HuH-7.5 (cell line): ENCODE measurements at places on chromosomes 16 and 17.

- DNase-seq, result no peak
These were observed 20.3 kb upstream of the HOXB9 start for GRCh38 chr17:48646183-48647102.

GRCh38 chr17:38429476-38430100, 1.3 kb downstream of the ARHGAP23 start:
- DNase-seq, result no peak

DNA sequence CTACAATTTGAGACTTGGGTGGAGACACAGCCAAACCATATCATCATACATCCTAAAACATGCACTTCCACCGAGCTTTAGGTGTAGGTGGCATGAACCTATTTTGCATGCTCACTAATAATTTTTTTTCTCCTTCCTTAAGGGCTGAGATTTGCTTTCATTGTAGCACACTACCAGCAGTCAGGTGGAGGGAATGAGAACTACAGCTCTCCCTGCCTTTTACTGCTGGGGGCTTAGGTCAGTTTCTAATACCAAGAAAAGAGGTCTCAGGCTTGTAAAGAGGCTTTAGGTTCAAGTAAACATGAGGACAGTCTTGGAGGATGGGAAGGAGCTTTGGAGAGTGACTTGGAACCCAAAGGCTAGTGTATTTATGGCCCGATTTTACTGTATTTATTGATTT, 22.0 kb downstream of the CFAP20 start:
- no peak for DNase-seq

- no peak for DNase-seq
These were observed 6.4 kb downstream of the ST6GALNAC2 start for GRCh38 chr17:76579281-76579680.

GRCh38 chr17:6070913-6071511, 833 bp downstream of the WSCD1 start:
- peak; percentile 46 for DNase-seq

- peak; percentile 35 for DNase-seq
These were observed 43.0 kb upstream of the TOB1 start for GRCh38 chr17:50908860-50909764.

DNA sequence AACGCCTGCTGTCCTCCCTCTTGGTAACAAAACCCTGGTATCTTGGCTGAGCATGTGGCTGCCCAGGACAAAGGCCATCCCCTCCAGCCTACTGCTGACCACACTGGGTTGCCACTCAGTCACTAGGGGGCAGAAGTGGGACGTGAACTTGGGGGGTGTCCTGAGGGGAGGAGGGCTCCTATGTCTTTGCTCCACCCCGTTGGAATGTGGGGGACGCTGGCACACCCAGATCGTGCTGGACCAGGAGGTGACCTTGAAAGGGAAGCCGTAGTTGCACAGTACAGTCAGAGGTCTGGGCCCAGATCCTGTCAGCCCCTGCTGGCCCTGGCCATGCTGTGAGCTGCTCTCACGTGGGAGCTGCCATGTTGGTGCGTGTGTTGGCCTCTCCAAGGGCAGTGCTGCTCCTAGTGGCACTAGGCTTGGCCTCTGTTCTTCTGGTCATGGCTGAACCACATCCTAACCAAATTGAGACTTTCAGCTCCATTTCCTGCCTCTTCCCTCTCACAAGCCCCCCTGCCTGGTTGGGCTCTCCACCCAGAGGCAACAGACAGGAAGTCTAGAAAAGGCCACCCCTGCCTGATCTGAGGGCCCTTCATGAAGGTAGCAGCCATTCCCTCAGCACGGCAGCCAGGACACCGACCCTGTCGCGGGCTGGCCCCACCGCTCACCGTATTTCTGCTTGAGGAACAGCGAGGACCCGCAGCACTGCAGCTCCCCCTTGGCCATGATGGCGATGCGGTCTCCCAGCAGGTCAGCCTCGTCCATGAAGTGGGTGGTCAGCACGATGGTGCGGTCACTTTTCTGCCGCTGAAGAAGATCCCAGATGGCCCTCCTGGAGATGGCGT, 29.0 kb upstream of the RNPS1 start:
- peak; percentile 53 for DNase-seq

DNA sequence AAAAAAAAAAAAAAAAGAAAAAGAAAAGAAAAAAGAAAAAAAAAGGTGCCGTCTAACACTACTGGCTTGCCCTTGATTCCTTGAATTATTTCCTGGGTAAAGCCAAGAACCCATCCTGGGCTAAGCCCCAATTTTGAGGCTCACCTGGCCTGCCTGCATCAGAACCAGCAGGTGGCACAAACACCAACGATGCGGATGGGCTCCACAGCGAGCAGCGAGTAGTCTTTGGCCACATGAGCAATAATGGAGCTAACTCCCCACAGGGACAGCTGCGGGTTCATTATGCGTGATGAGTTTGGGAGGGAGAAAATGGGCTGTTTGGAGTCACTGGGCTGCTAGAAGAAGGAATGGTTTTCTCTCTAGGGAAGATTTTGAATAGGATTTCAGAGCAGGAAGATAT, 91.1 kb downstream of the ASIC2 start:
- no peak for DNase-seq

DNA sequence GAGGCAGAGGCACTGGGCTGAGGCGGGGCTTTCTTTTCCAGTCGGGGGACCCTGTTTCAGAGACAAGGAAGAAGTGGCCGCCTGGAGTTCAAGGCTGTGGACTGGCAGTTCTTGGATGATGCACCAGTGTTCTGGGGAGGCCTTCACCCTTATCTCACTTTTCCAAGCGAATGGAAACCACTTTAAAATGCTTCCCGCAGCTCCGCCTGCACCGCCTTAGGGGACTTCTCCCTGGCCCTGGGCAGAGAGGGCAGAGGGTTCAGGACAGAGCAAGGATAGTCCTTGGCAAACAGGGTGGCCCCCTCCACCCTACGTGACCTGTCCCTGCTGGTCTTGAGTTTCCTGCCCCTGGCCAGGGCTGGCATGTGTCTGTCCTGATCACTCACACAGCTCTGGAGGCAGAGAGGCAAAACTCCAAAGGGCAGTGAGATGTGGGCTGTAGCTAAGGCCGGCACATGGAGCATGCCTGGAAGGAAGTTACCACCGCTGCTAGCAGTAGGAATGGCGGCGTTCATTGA, 20.6 kb downstream of the RTN4RL1 start:
- DNase-seq, result no peak

- no peak for DNase-seq
These were observed 8.7 kb upstream of the BEAN1 start for GRCh38 chr16:66418165-66418962.

- no peak for DNase-seq
These were observed 48.7 kb downstream of the TEX14 start for GRCh38 chr17:58643147-58643546.

DNA sequence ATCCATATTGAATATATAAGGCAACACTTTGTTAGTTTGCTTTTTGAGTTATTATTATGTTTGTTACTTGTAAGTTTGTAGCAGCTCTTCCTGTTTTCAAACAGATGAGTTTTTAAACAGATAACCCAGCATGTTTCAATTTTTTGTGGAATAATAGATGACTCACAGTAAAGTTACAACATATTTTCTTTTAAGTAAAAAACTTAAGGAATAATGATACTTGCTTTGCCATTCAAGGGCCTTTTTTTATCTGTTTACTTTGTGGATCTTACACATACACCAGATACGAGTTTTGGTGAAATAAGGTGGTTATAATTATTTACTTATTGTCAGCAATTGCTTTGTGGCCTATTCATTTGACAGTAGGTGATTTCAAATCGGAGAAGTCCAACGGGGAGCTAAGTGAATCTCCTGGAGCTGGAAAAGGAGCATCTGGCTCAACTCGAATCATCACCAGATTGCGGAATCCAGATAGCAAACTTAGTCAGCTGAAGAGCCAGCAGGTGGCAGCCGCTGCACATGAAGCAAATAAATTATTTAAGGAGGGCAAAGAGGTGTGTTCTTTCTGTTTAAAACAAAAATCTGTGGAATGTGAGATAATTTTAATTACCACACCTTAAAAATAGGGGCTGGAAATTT, 66.3 kb downstream of the BPTF start:
- peak; percentile 28 for DNase-seq

- DNase-seq, result peak; percentile 31
These were observed 10.6 kb upstream of the MEFV start for GRCh38 chr16:3266873-3267537.
